ENCODE measurements at places on chromosomes 12 and 14. TPM values are rescaled to one million over a fixed set of nuclear protein-coding genes. Genes with fewer than 3 reads are reported as not detected.

DNA sequence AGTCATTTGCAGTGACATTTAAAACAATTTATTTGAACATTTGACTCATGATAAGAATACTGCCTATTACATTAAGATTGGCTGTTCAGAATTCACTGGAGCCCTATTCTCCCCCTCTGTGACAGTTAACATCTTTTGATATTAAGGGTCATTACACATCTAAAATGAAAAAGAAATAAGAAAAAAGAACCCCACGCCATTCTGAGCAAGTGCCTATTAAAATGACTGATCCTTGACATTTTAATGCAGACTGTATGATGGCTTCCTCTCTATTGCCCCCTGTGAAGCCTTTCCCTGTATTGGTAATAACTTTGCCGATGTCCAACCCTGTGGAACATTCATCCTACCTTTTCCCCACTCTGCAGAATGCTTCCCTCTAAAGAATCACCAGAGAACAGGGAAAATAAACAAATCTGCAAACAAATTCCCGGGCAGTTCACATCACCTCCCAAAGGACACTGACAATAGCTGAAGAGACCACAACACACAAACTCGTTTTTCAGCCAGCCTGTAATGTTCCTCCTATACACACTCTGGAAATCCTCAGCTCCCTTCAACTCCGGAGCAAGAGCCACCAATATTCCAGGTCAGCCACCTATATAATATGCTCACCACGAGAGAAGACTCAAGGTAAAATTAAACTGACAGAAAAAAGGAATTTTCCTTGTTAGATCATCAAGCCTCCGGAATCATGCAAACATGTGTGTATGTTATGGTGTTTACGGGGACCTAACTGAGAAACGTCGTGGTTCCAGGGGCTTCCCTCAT is 2.1 kb downstream of the NIN start:
- no peak for DNase-seq

Gene MANSC4
- total RNA-seq: not detected

Gene CSRP2
- total RNA-seq: 16.9 TPM

DNA sequence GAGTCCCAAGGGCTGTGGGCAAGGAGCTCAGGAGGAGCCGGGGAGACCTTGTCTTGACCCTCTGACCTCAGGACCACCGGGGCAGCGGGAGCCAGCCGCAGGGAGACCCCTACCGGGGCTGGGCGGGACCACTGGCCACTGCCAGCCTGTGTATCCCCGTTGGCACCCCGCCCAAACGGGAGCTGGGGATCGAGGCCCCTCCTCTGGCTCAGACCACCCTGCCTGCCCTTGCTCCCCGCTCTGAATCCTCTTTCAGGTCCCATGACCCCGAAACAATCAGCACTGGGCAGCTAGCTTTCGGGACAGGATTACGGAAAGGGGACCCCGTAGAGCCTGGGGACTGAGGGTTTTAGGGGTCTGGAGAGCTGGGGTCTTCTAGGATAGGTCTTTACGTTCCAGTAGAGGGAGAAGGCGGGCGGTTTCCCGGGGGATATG is 1.3 kb downstream of the GLI1 start:
- DNase-seq: no peak

- no peak for DNase-seq
Measured at GRCh38 chr12:44433659-44434058, 442.5 kb downstream of the NELL2 start.

DNA sequence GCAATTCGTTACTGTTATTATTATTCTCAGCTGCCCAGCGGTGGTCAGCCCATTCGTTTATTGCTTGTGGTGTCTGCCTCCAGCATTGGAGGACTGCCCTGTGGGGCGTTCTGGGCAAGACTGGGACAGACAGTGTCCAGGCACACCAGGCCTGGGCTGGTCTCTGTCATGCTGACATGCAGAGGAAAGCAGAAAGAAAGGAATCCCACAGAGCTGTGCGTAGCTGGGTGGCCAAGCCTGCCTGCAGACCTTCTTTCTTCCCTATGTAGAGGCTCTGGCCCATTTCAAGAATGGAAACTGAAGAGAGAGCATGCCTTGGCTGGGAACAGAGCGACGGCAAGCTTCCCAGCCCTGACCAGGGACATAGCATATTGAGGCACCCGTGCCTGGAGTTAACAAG is 525.3 kb upstream of the TBX3 start:
- no peak for DNase-seq

DNA sequence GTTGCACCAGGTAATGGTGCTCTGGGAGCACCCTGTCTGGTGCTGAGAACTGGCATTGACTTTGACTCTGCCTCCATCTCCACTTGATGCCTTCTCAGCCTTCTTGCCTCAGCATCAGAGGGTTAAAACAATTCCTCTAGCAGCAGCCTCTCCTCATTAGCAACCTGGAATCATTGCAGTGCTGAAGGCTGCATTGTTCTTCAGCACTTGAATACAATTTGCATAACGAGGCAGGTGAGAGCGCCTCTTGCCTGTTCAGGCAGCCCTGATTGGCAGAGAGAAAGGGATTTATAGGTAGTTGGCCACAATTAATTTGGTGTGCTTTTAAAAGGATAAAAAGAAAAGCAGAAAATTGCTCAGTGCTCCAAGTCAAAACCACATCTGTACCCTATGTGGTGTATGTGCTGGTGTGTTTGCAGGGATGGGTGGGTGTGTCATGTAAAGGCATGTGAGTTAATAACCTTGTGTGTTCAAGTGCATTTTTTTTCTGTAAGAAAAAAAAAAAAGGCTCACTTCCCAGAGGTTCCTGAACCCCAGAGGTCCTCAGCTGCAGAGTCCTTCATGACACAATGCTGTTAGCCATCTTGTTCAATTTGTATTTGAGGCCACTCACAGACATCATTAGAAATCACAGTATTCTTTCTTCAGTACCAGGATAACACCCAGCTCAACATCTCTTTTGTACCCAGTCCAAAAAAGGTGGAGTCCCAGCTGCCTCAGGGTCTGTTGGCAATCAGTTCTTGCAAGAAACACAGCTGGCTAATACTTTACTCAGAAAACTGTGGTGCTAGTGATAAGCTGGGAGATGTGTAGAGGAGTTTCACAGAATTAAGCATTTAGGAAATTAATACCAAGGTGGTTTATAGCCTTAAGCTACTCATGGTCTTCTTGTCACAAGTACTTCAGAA is 385.6 kb downstream of the GRIN2B start:
- no peak for DNase-seq

- no peak for DNase-seq
Measured at GRCh38 chr12:112344220-112344619, 38.0 kb downstream of the HECTD4 start.

- no peak for DNase-seq
Measured at GRCh38 chr14:104692261-104692938, 3.0 kb downstream of the INF2 start.

DNA sequence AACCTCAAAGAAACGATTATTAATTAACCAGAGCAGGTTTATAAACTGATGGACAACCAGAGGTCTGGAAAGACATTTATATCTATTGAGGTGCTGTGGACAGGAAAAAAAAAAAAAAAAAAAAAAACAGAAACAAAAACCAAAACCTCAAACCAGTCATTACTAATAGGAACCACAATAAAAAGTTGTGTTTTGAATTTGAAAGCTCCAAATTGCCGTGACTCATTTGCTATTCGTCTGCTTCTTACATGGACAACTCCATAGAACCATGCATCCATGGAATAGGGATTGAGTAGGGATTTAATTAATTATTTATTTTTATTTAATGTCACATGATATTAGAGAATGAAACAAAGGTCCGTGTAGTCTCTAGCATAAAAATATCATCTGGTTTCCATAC is 134.1 kb upstream of the SSTR1 start:
- DNase-seq: peak; percentile 25

Gene SOX5
- 0.05 TPM for total RNA-seq

GRCh38 chr12:70002097-70002911 is 177.3 kb downstream of the MYRFL start:
- no peak for DNase-seq

DNA sequence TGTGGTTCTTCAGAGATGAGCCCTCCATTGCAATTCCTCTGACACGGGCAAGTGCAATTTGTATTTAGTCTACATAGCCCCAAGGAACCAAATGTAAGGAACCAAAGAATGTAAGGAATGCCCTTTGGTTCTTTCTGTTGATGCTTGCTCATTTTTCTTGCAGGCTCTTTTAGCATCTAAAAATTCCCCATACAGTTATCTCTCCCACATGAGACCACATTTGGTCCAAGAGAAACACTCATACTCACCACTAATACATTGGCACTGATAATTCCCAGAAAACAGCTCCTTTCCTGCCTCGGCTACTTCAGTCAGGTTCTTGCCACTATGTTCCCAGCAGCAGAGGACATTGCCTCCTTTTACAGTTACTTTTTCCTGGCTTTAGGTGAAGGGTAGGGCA is 332.6 kb downstream of the AEBP2 start:
- DNase-seq: peak; percentile 34

Gene PAWR
- total RNA-seq: 223 TPM

GRCh38 chr14:20343862-20344220 is 406 bp downstream of the PARP2 start:
- DNase-seq: no peak

Measured in HT1080 (cell line).